Stimulated activated naive CD4-positive, alpha-beta T cell treated with Interleukin-2 at 50 U/mL for 16 hours (primary cell): ENCODE measurements at places on chromosomes 16 and 17.

DNA sequence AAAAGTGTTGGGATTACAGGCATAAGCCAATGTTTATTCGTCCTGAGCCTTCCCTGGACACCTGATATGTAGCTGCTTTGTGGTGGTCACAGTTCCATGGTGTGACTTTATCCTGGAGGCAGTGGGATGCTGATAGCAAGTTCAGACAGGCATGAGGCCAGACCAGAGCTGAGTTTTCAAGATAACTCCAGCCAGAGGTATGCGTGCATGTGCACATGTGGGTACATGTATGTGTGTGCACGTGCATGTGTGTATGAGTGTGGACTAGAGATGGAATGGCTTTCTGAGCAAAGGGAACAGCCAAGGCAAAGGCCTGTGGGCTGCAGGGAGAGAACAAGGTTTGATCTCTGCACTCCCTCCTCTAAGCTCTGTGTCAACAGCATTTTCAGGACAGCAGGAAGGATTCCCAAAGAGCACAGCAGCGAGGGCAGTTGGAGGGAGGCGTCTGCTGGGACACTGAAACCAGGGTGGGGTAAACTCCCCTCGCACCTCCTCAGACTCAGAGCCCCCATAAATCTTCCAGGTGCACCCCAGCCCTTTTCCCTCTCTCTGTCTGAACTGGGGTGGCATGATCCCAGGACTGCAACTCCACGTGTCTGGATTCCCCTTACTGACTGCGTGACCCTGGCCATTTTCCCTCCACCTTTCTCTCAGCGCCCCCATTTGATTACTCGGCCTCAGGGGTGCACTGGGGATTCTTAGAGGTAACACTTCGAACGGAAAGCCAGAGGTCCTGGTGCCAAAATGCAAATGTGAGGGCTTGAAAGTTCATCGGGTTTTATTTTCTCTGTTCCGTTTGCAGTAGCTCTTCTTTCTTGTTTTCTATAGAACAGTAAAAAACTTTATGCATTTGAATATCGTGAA, 15.3 kb downstream of the NLRC5 start:
- DNase-seq: no peak

DNA sequence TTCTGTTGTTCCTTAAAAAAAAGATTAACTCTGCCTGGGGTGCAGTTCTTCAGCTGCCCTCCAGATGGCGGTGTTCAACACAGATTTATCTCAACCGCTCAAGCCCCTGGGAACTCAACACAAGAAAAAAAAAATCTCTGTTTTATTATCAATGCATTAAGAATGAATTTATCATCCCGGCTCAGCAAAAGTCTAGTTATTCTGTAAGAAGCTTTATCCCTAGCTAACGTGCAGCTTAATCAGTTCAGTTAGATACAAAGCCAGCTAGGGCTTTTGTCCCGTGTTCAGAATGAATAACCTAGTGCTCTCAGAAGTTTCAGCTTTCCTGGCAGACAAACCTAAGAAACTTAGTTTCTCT, 475.9 kb upstream of the CCL2 start:
- no peak for DNase-seq

- DNase-seq: no peak
Observed at GRCh38 chr17:4511199-4511932, 12.7 kb downstream of the SPNS2 start.

DNA sequence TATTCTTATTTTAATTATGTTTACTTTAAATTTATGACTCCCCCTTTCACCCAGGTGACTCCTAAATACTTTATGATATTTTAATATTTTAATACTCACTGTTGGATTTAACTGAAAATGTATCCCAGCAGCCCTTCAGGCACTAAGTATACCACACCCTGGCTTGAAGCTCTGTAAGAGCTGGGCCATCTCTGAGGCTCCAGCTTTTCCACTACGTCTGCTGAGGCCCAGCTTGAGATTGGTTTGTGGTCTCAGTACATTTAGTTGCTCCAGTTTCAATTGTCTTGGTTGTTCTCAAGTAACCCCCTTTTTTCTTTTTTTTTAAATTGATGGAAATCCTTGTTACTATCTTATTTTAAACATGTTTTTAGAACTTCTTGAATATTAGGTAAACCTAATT, 27.0 kb upstream of the CAPNS2 start:
- DNase-seq: no peak

GRCh38 chr17:43702637-43703036, 40.9 kb upstream of the MEOX1 start:
- DNase-seq: no peak

GRCh38 chr16:80986557-80986956, 20.1 kb downstream of the CMC2 start:
- DNase-seq: no peak

DNA sequence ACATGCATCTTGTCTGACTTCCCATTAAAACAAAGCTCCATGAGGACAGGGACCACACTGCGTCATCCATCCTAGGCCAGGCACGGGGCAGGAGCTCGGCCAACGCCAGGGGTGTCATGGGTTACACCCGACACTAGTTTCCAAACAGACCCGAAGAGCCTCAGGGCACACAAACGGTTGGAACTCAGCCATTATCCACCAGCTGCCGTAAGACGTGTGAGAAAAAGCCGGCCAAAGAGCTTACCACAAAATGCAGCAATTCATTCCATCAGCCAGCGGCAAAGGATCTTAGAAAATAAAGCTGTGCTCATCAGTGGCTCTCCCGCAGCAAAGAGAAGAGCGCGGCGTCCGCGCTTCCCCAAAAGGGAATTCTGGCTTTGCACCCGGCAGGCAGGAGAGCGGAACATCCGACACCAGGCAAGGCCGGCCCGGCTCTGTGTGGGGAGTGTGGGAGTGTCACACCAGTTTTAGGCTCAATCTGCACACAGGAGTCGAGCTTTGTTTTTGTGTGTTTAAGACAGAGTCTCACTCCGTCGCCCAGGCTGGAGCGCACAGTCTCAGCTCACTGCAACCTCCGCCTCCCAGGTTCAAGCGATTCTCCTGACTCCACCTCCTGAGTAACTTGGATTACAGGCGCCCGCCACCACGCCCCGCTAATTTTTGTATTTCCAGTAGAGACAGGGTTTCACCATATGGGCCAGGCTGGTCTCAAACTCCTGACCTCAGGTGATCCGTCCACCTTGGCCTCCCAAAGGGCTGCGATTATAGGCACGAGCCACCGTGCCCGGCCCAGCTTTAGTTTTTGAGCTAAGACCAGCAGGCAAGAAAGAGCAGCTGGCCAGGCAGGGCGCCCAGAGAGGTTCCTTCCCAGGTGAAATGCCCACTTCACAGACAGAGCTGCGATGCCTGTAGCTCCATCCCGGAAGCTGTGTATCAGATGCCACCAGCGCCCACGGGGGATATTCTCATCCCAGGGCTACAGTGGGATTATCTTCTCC, 1.5 kb downstream of the SLC38A8 start:
- DNase-seq: no peak

DNA sequence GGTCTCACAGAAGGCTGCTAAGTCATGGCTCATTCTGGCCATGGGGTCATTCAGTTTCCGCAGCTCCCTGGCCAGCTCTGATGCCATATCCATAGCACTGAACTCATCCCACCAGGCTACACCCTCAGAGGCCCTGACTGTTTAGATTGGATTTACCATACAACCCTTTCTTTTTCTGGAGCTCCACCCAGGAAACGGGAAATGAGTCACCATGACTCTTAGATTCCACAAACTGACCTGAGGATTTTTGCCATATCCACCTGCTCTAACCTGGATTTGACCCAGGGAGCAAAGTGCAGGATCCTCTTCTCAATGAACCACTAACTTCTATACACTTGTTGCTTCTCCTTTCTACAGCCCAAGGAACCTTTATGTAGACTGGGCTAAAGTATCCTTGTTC, 20.3 kb upstream of the CALB2 start:
- no peak for DNase-seq

DNA sequence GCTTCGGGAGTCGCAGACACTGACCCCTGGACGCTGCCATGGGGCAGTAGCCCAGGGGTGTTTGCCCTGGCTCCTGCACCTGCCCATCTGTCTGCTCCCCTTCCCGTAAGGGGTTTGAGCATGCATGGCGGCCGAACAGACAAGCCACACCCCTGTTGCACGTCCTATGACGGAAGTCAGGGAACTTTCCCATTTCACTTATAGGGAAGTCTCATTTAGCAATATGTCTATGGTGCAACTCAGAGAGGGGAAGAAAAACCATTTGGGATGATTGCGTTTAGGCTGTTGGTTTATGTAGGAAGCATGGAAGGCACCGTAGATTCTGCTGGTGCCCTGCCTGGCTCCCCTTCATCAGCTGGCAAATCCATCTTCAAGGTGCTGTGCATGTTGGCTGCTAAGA, 112.5 kb downstream of the HAPSTR1 start:
- DNase-seq: no peak

DNA sequence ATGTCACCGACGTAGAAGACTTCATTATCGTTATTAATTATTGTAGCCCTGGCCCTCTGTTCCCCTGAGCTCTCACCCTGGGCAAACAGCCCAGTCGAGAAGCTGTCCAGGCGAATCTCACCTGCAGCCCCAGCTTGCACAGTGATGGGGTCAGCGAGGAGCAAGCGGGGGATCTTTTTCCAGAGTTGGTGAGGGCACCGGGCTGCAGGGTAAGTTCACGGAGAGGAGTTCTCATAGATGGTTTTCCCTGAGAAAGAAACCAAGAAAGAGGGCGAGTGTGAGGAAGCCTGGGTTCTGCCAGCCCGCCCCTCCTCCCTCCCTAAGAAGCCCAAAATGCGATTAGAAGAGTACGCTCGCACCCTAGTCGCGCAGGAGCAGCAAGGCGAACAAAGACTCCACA, 436 bp downstream of the SPAG5 start:
- DNase-seq: no peak

DNA sequence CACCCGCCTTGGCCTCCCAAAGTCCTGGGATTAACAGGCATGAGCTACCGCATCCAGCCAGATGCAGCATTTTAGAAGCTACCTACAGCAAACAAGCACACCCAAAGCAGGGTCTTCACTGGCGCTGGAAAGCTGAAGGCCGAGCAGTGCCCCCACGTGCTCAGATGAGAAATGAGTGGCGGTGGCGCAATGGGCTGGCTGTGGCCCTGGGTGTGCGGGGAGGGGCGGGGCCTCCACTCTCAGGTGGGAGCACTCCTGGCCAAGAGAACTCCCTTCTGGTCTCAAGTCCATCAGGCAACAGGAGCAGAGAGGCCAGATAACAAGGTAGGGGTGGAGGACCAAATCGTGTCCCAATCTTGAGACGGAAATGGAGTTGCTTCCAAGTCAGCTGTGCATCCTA, 12.1 kb downstream of the TMEM11 start:
- no peak for DNase-seq

DNA sequence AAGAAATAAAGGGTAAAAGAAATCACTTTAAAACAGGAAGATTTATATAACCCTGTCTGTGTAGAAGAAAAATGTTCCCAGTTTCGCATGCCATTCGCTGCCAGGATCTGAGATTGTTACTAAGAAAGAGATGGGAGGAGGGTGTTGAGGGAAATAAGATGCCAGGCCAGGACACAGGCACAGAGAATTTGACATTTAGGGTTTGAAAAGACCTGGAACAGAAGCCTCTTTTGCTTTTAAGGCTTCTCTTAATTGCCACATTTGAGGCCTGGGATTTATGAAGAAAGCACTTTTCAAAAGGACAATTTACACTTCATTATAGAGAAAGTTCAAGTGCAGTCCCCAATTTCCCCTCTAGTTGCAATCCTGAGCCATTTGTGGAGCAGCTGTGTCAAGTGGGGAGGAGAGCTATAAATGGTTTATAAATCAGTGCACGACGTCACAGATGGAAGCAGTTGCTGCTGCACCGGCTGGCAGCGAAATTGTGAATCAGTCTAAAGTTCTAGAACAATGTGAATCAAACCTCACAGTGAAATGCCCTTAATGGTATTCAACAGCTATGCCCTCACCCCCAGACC, 26.5 kb upstream of the C16orf87 start:
- no peak for DNase-seq

- no peak for DNase-seq
Observed at GRCh38 chr17:7798839-7799238, 35.2 kb upstream of the KDM6B start.

- DNase-seq: no peak
Observed at GRCh38 chr16:75226550-75227360, 8.0 kb downstream of the CTRB1 start.

- DNase-seq: no peak
Observed at GRCh38 chr17:55201308-55201932, 63.3 kb upstream of the HLF start.

DNA sequence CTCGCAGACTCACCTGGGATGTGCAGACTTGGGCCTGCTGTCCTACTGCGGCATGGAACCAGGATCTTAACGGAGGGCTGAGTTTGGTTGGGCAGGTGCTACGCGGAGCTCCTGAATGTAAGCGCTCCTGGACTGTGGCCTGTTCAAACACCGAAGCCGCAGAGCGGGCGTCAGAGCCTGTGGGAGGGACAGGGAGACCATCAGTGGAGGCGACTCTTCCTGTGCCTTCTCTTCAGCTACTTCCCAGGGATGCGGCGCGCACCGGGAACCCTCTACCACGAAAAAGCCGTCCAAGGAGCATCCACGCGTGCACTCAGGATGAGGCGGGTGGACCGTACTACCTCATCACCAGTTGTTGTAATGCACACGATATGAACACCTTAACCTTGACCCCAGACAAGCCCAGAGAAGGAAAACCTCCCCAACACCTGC, 2.0 kb downstream of the USP36 start:
- no peak for DNase-seq

GRCh38 chr17:75301049-75301448, 11.8 kb upstream of the SLC25A19 start:
- no peak for DNase-seq

DNA sequence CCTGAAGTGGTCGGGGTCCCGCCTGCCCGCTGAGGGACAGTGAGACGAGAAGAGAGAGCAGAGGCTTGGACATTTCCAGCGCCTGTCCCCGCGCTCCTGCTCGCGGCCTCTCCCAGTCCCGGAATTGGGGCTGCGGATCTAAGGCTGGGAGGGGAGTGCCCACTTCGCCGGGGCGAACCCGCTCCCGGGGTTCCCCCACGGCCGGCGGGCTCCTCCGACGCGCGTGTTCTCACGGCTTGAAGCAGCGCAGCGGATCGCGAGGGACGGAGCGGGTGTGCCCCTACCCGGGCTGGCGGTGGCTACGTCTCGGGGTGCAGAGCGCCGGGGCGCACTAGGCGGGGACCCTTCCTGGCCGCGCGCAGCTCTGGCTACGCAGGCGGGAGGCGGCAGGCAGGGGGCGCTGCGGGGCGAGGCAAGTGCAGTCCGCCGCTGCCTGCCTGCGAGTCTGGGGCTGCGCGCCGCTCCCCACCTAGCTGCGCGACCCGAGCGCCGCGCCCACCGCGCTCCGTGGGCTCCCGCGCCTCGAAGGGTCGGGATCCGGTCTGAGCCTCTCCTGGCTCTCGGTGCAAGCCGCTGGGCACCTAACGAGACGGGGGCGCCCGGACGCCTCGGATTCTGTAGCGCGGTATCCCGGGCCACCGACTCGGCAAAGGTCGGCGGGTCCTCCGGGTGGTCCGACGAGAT, 1.2 kb downstream of the NGFR start:
- DNase-seq: peak; percentile 83
